ENCODE measurements at places on chromosomes 2 and 18.

- DNase-seq, result no peak
These were observed 44.4 kb upstream of the TWSG1 start for GRCh38 chr18:9290156-9290555.

GRCh38 chr2:424306-425171, 136.6 kb upstream of the ALKAL2 start:
- no peak for DNase-seq

DNA sequence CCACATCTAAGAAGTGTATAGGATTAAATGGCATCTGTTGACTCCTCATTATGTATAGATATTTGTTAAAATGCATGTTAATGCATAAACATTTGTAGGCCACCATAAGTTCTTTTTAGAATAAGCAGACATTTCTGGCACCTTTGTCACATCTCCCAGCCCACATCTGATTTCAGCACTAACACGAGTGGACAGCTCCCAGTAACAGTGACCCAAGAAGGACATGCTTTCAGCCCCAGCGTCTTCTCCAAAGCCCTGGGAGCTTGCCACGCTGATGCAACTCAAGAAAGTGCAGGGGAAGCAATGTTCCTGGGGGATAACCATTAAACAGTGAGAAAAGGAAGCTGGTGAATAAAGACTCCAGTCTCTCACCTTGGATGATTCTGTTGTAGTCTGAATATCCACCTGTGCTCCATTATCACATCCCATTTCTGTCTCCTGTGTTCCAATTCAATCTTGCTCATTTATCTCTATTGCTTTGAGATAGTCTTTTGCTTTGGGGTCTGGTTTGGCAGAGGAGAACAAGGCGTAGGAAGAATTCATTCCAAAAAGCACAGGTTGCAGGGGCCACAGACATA, 182.6 kb upstream of the THSD7B start:
- peak; percentile 54 for DNase-seq

- no peak for DNase-seq
These were observed 39.0 kb downstream of the BOK start for GRCh38 chr2:241597561-241597960.

All from hematopoietic multipotent progenitor cell treated with erythropoietin and hydrocortisone succinate and interleukin-3 and kit ligand, for 6 days (in vitro differentiated cells).